PC-9 (cell line): ENCODE measurements at places on chromosomes 5 and 9.
A peak's percentile ranks its signal among the peaks of the same experiment; 100 is the strongest.

GRCh38 chr5:41968153-41968723 lies 43.2 kb downstream of the FBXO4 start:
- no peak for DNase-seq

GRCh38 chr5:179796877-179797608 lies 3.3 kb downstream of the LTC4S start:
- DNase-seq = no peak
- no peaks in the 10 kb centered on the region; the same call in none of the 2 replicates for H3K36me3 ChIP-seq
- peak overlapping the region; percentile 86; the same call in 1 of the 2 replicates for H3K4me3 ChIP-seq
- peak overlapping the region; percentile 65 for H3K27ac ChIP-seq
- no peaks in the 10 kb centered on the region for H3K27me3 ChIP-seq

- DNase-seq = no peak
- no peak overlapping the region for H3K4me3 ChIP-seq
- no peaks in the 10 kb centered on the region for H3K27me3 ChIP-seq
- H3K4me1 ChIP-seq = peaks cover 42% of the 10 kb centered on the region
- no peaks in the 10 kb centered on the region for H3K36me3 ChIP-seq
- H3K27ac ChIP-seq = no peak overlapping the region
Measured at GRCh38 chr5:96090215-96090614, 128.6 kb upstream of the ELL2 start.

GRCh38 chr9:124792257-124793014 lies 15.5 kb downstream of the OLFML2A start:
- no peaks in the 10 kb centered on the region for H3K27me3 ChIP-seq
- H3K4me3 ChIP-seq = no peak overlapping the region
- H3K4me1 ChIP-seq = no peaks in the 10 kb centered on the region
- no peak for DNase-seq

GRCh38 chr5:68460147-68460798 lies 244.7 kb downstream of the PIK3R1 start:
- peak; percentile 57 for DNase-seq
- H3K4me3 ChIP-seq = no peak overlapping the region
- peaks cover 36% of the 10 kb centered on the region for H3K4me1 ChIP-seq
- no peaks in the 10 kb centered on the region for H3K27me3 ChIP-seq

DNA sequence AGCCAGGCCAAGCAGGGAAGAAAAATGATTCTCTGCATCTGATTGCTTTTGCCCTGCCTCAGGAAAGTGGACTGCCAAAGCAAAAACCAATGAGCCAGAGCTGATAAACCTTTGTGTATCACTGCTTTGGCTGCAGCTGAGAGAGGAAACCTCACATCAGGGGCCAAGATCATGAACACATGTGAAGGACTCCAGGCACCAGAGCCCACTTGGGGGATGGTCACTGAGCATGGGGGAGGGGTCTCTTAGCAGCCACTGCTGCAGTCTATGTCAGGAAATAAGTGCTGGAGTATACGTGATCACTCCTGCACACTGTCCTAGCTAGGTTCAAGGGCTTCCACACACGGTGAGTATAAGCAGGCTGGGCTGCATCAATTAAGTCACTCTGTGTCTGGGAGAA lies 229.9 kb downstream of the SPOCK1 start:
- no peak for DNase-seq
- no peak overlapping the region for H3K27ac ChIP-seq
- H3K4me3 ChIP-seq = no peak overlapping the region
- H3K4me1 ChIP-seq = no peaks in the 10 kb centered on the region
- no peaks in the 10 kb centered on the region for H3K27me3 ChIP-seq
- H3K36me3 ChIP-seq = no peaks in the 10 kb centered on the region

- no peak for DNase-seq
- H3K36me3 ChIP-seq = no peaks in the 10 kb centered on the region
- H3K4me1 ChIP-seq = no peaks in the 10 kb centered on the region
- peaks cover 72% of the 10 kb centered on the region for H3K27me3 ChIP-seq
- H3K27ac ChIP-seq = no peak overlapping the region
- H3K4me3 ChIP-seq = no peak overlapping the region
Measured at GRCh38 chr9:130298662-130299279, 33.2 kb downstream of the HMCN2 start.

DNA sequence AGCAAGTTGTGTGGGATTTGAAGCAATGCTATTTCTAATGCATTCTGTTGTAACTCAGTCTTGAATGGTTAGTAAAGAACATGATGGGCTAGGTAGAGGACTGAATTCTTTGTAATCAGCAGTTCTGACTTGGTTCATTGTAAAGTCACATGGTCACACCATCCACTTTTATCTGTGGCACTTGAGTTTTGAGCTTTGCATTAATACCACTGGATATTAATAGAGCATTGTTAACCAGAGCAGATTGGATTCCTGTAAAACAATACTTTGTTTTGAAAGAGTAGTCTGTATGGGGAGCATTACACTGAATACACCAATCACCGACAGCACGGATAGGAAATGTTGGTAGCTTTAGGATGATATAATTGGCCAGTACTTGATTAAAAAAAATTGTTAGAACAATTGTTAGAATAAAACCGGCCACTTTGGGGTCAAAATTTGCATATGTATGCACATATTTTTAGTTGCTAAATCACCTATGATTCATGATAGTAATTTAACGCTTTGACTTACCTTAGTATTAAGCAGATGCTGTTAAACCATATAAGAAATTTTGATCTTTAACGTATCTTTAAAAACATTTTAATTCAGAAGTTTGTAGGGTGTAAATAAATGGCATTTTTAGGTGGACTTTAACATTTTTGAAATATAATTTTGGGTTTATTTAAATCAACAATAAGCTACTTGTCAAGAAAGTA lies 17.4 kb downstream of the SLC12A2 start:
- no peak overlapping the region for H3K27ac ChIP-seq
- H3K27me3 ChIP-seq = no peaks in the 10 kb centered on the region
- peaks cover 18% of the 10 kb centered on the region; the same call in 1 of the 2 replicates for H3K36me3 ChIP-seq
- no peak for DNase-seq
- no peaks in the 10 kb centered on the region for H3K4me1 ChIP-seq

DNA sequence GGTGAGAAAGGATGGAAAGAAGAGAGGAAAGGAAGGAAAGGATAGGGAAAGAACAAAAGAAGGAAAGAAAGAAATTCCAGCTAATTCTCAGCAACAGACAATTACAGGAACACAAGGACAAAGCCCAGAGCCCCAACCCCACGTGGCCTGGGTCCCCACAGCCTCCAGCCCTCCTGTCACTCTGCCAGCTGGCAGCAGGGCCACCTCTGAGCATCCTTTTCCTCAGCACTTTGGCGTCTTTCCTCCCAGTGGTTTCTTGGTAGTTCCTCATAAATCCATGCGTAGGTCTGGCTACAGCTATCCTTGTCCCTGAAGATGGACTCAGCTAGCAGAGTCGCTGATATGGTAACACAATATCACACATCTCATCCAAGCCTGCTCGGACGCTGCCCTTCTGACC lies 28.3 kb downstream of the ADAMTS2 start:
- H3K27ac ChIP-seq = no peak overlapping the region
- no peak overlapping the region for H3K4me3 ChIP-seq
- no peaks in the 10 kb centered on the region for H3K4me1 ChIP-seq
- H3K27me3 ChIP-seq = peaks cover 92% of the 10 kb centered on the region
- DNase-seq = no peak

- DNase-seq = no peak
- H3K27ac ChIP-seq = peak overlapping the region; percentile 51
- peaks cover 29% of the 10 kb centered on the region for H3K4me1 ChIP-seq
- peak overlapping the region; percentile 79 for H3K4me3 ChIP-seq
- no peaks in the 10 kb centered on the region for H3K27me3 ChIP-seq
- H3K36me3 ChIP-seq = peaks cover 4% of the 10 kb centered on the region; the same call in 1 of the 2 replicates
Measured at GRCh38 chr9:113220467-113221002, 542 bp downstream of the FKBP15 start.

- H3K4me3 ChIP-seq = no peak overlapping the region
- no peaks in the 10 kb centered on the region for H3K4me1 ChIP-seq
- DNase-seq = peak; percentile 69
- no peaks in the 10 kb centered on the region for H3K27me3 ChIP-seq
- no peak overlapping the region for H3K27ac ChIP-seq
- H3K36me3 ChIP-seq = peaks cover 7% of the 10 kb centered on the region; the same call in 1 of the 2 replicates
Measured at GRCh38 chr9:137286975-137287383, 9.5 kb downstream of the TOR4A start.

GRCh38 chr9:22097707-22098106 lies 88.6 kb upstream of the CDKN2B start:
- no peaks in the 10 kb centered on the region for H3K27me3 ChIP-seq
- H3K4me1 ChIP-seq = peaks cover 46% of the 10 kb centered on the region
- peak; percentile 86 for DNase-seq
- no peak overlapping the region for H3K4me3 ChIP-seq
- H3K27ac ChIP-seq = peak overlapping the region; percentile 66
- H3K36me3 ChIP-seq = peaks cover 4% of the 10 kb centered on the region; the same call in 1 of the 2 replicates

DNA sequence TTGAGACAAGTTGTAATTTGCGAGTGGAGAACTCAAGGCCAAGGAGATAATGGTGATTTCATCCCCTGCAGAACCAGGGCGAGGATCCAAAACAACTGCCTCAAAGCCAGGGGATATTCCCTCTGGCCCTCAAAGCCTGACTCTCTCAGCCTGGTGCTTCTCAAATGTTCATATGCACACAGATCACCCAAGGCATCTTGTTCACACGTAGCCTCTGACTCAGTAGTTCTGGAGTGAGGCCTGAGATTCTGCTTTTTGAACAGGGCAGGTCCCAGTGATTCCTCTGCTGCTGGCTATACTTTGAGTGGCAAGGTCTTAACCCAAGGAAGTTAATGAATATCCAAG lies 30.2 kb upstream of the WWC1 start:
- H3K4me1 ChIP-seq = no peaks in the 10 kb centered on the region
- H3K4me3 ChIP-seq = no peak overlapping the region
- H3K27me3 ChIP-seq = no peaks in the 10 kb centered on the region
- H3K27ac ChIP-seq = no peak overlapping the region
- DNase-seq = no peak
- H3K36me3 ChIP-seq = no peaks in the 10 kb centered on the region

- H3K27me3 ChIP-seq = no peaks in the 10 kb centered on the region
- no peak overlapping the region for H3K27ac ChIP-seq
- DNase-seq = peak; percentile 63
- H3K4me3 ChIP-seq = no peak overlapping the region
Measured at GRCh38 chr9:131092548-131093440, 3.5 kb upstream of the AIF1L start.

GRCh38 chr5:172428224-172429166 lies 25.8 kb downstream of the SH3PXD2B start:
- no peaks in the 10 kb centered on the region for H3K27me3 ChIP-seq
- H3K36me3 ChIP-seq = no peaks in the 10 kb centered on the region
- peaks cover 23% of the 10 kb centered on the region for H3K4me1 ChIP-seq
- DNase-seq = peak; percentile 56
- H3K4me3 ChIP-seq = no peak overlapping the region

GRCh38 chr5:160802592-160802991 lies 49.4 kb downstream of the ATP10B start:
- DNase-seq = no peak
- H3K27me3 ChIP-seq = 0 out of 2 replicates have a peak, but pooled peaks cover 2% of the 10 kb centered on the region
- no peak overlapping the region for H3K4me3 ChIP-seq
- no peak overlapping the region for H3K27ac ChIP-seq

DNA sequence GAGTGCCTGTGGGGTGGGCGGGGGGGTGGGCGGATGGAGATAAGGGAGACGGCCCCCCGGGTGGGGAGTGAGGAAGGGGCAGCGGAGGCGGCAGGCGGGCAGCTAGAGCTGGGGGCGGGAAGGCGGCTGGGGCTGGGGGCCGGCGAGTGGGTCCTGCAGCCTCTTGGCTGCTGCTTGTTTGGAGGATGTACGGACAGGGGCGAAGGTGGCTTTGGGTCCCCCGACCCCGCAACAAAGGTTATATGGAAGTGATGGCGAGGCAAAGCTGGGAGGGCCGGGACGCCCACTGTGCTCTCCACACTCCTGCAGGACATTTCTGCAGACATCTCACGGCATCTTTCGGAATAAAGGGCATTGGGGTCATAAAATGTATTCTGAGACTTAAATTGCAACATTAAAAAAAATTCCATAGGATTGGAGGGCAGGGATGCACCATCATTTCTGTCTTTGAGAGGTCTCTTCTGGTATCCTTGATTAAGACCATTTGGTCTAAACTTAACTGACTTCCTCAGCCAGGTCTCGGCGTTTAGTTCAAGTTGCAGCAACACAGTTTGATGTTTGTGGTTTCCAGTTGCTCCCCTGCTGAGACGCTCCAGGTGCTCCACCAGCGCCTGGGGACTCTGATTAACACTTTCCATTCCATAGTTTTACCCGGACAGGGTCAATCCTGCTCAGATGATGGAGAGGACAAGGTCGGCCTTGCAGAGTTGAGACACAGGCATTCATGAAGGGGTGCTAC lies 101.6 kb upstream of the SSBP2 start:
- peaks cover 38% of the 10 kb centered on the region for H3K4me1 ChIP-seq
- H3K27me3 ChIP-seq = no peaks in the 10 kb centered on the region
- 0 out of 2 replicates have a peak overlapping the region, but pooled peaks have one; percentile 76 for H3K27ac ChIP-seq

GRCh38 chr9:40909821-40910220 lies 218.7 kb downstream of the FOXD4L6 start:
- no peak overlapping the region for H3K4me3 ChIP-seq
- no peak overlapping the region for H3K27ac ChIP-seq
- H3K36me3 ChIP-seq = no peaks in the 10 kb centered on the region
- peaks cover 90% of the 10 kb centered on the region for H3K27me3 ChIP-seq
- no peaks in the 10 kb centered on the region for H3K4me1 ChIP-seq
- DNase-seq = no peak

GRCh38 chr5:141345327-141345726 lies 1.7 kb downstream of the PCDHGA3 start:
- no peaks in the 10 kb centered on the region for H3K4me1 ChIP-seq
- H3K36me3 ChIP-seq = no peaks in the 10 kb centered on the region
- no peak for DNase-seq
- H3K27ac ChIP-seq = no peak overlapping the region
